ENCODE measurements at places on chromosomes 11 and 22.

DNA sequence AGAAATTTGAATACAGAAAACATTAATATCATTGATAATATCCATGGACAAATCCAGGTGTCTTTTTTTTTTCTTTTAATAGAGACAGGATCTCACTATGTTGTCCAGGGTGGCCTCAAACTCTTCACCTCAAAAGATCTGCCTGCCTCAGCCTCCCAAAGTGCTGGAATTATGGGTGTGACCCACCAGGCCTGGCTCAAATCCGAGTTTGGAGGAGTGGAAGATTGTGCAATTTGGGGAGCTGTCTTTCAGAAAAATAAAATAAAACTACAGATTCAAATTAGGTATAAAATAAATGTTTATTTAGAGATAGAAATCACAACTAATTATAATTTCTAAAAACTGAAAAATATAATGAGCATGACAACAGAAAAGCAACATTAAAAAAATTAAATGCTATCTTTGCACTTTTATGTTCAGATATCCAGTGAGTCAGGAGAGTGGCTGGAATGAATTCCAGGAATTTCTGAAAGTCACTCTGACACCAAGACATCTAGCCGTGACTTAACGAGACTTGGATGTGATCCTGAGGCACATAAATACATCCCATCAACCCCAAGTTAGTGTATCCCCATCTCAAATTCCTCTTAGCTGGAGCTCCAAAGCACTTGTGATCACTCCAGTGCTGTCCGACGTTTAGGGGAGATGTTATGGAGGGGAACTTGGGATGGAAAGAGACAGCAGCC lies 128.6 kb upstream of the THY1 start:
- no peak for DNase-seq

DNA sequence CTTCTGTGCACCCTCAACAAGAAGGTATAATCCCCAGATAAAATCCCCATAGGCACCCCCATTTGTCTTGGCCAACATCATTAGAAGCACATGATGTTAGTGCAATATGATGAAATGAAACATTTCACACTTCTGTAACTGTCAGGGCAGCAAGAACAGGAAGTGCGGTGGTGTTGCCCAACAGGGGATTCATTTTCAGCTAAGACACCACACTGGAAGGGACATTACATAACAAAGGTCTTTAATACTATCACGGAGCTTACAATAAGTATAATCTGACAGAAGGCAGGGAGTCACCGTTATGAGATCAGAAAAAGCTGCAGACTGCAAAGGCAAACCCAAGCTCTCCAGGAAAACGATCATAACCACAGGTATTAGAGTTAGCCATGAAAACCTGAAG lies 2.0 kb downstream of the OR52W1 start:
- no peak for DNase-seq

- no peak for DNase-seq
Observed at GRCh38 chr22:22520667-22521602, 865 bp upstream of the ZNF280A start.

- DNase-seq: no peak
Observed at GRCh38 chr11:68179847-68180246, 33.2 kb downstream of the KMT5B start.

DNA sequence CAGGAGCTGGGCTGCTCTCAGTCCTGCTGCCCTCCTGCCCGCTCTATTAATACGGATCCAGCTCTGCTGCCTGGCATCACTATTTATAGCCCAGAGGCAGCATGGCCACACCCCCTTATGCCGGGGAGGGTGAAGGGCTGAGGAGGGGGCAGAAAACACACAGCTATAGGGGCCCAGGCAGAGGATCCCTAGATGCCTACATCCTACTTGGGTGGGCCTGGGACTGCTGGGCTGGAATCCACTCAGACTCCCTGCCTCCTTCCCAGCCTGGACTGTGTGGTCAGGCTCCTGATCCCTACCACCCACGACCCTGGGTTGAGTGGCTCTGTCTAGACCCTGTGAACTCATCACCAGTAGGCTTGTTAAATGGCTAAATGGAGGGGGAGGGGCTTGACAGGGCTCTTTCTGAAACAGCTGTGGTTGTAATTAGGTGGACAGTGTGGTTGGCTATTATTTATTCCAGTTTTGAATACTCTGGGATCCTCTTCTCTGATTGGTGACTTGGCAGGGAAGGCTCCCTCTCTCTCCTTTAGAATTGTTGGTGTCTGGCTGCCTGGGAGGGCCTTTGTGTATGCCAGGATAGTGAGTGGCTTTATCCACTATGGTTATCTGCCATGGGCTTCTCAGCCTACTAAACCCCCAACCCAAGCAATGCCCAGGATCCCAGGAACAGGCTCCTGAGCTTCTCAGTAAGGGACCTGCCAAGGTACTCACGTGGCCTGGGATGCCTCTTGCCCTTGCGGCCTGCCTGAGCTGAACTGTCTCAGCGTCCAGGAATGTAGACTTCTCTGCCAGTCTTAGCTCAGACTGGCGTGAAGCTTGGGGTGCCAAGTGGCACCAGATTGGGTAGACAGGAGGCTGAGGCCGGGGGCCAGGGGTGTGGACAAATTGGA lies 15.2 kb downstream of the PHLDB1 start:
- DNase-seq: peak; percentile 82

DNA sequence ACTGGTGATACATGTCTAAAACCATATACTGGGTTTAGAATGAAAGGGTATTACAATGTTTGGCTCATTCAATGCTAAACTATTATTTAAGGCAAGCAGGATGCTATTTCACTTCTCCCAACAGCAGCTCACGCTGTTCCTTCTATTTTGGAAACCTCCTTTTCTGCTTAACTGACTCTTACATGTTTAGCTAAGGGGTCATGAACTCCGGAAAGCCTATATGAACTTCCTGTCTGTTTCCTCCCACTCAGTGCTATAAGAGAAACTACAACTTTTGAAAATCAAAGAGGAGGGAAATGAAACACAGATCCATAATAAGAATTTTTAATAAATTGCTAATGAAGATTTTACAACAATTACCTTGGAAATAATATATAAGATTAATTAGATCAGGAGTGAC lies 30.9 kb downstream of the SLC36A4 start:
- DNase-seq: no peak

GRCh38 chr22:44088976-44089570 lies 65.0 kb downstream of the PARVB start:
- DNase-seq: peak; percentile 84

DNA sequence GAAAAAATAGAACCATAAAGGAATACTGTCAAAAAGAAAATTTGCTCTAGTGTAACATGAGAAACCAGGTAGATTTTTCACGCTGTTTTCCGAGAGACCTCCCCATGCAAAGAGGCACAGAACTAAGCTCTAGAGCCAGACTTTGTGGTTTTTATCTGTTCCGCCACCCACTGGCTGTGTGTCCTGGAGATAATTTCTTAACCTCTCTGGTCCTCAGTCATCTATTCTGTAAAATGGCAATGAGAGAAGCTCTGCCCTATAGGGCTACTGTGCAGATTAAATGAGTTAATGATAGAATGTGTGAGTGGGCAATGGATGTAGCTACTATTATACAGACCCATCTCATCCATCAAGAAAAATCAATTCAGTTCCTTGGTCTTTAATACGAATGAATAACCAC lies 9.4 kb upstream of the SIGIRR start:
- DNase-seq: no peak

- no peak for DNase-seq
Observed at GRCh38 chr22:48181263-48181955, 1419.0 kb downstream of the TBC1D22A start.

DNA sequence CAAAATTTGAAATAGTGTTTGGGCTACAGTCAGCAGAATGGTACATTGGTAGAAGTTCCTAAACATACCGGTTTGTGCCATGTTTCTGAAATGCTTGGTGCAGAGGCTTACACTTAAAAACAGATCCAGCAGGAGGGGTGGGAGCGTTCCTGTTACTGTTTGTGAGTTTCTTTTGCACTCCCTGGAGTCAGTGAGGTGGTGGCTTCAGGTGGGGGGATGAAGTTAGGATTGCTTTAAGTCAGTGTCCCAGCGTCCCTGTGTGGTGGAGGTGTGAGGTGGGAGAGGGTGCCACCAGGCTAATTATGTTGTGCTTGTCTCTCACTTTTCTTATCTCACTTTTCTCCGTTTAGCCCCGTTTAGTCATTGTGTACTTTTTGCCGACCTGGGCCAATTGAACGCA lies 9.7 kb downstream of the TNRC6B start:
- no peak for DNase-seq
